ENCODE measurements at places on chromosomes 5 and 9.

DNA sequence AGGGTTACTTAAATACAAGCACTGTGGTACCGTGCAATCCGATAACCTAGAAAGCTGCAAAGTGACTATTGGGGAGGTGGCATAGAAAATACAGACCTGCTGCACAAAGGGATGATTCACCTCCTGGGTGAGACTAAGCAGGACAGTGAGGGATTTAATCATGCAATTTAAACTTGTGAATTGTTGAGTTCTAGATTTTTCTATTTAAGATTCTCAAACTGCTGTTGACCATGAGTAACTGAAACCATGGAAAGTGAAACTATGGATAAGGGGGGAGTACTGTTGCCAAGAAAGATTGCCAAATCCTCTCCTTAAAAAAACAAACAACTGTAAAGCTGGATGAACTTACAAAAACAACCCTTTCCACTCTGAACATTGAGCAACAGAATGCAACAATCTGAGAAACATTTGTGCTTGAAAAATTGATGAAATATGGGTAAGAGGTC, 61.5 kb upstream of the NUDT12 start:
- H3K4me3 ChIP-seq, result no peak overlapping the region
- H3K36me3 ChIP-seq, result no peaks in the 10 kb centered on the region
- DNase-seq, result no peak

DNA sequence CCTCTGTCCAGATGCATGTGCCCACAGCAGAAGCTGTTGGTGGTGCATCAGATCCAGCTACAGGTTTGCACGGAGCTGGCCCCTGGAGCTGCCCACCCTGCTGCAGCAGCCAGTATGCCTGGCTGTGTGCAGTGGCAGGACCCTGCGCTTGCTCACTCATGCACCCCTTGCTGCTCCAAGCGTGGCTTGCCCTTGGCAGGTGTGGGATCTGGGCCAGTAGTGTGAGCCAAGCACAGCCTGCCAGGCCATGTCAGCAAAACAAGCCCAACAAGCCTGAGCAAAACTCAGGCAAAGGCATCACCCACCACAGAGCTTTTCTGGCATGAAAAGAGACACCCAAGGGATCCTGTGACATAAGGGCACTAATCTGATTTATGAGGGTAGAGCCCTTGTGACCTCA, 18.3 kb upstream of the ECPAS start:
- no peak overlapping the region for H3K4me3 ChIP-seq
- H3K27me3 ChIP-seq, result peaks cover 3% of the 10 kb centered on the region
- DNase-seq, result no peak
- H3K36me3 ChIP-seq, result no peaks in the 10 kb centered on the region

GRCh38 chr5:151143645-151144044, 13.9 kb downstream of the ANXA6 start:
- DNase-seq, result no peak
- peaks cover 11% of the 10 kb centered on the region for H3K36me3 ChIP-seq
- H3K27me3 ChIP-seq, result no peaks in the 10 kb centered on the region
- no peak overlapping the region for H3K4me3 ChIP-seq
- no peak overlapping the region for H3K27ac ChIP-seq

DNA sequence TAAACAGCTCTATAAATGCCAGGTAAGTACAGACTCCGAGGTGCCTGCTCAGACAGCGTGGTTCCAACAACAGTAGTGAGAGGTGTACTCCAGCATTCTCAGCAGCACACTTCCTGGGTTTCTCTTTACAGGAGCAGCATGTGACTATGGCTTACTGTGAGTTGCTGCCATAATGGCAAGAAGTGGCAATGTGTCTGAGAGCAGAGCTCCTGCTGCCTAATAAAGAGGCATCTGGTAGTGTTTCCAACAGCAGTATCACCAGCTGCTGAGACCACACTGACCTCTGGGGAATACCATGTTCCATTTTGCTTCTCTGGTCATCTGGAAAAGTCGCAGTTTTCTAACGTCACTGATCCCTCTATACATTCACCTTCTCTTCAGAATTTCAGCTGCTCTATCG, 398.2 kb downstream of the SLCO4C1 start:
- H3K27me3 ChIP-seq, result no peaks in the 10 kb centered on the region
- DNase-seq, result no peak
- no peaks in the 10 kb centered on the region for H3K4me1 ChIP-seq
- H3K36me3 ChIP-seq, result no peaks in the 10 kb centered on the region
- H3K27ac ChIP-seq, result no peak overlapping the region

- H3K4me3 ChIP-seq, result no peak overlapping the region
- peaks cover 14% of the 10 kb centered on the region for H3K4me1 ChIP-seq
- DNase-seq, result no peak
- peaks cover 91% of the 10 kb centered on the region for H3K36me3 ChIP-seq
Observed at GRCh38 chr5:68279984-68280383, 64.4 kb downstream of the PIK3R1 start.

DNA sequence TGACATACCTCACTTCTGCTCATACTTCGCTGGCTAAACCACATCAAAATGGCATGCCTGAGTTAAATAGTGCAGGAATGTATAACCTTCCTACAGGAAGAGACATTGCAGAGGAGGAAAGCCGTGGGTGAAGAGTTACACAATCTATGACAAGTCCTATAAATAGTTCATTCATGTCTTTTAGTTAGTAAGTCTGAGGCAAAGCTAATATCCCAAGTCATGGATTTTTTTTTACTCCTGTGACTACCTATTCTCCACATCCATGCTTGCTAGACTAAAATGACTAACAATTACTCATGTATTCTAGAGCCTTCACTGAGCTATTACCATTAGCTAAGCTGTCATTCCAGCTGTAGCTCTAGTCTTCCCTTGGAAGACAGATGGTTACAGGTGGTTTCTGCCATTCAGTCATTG, 391.3 kb downstream of the NR2F1-AS1 start:
- H3K36me3 ChIP-seq, result no peaks in the 10 kb centered on the region
- H3K27ac ChIP-seq, result no peak overlapping the region
- DNase-seq, result no peak
- no peak overlapping the region for H3K4me3 ChIP-seq

- H3K36me3 ChIP-seq, result no peaks in the 10 kb centered on the region
- no peak overlapping the region for H3K4me3 ChIP-seq
- peaks cover 30% of the 10 kb centered on the region for H3K4me1 ChIP-seq
- DNase-seq, result no peak
- no peaks in the 10 kb centered on the region for H3K27me3 ChIP-seq
Observed at GRCh38 chr5:171523781-171524180, 104.3 kb downstream of the FGF18 start.

GRCh38 chr5:68418201-68418600, 202.6 kb downstream of the PIK3R1 start:
- H3K27me3 ChIP-seq, result no peaks in the 10 kb centered on the region
- H3K36me3 ChIP-seq, result no peaks in the 10 kb centered on the region
- DNase-seq, result no peak
- H3K4me1 ChIP-seq, result peaks cover 30% of the 10 kb centered on the region

- H3K4me3 ChIP-seq, result no peak overlapping the region
- no peaks in the 10 kb centered on the region for H3K27me3 ChIP-seq
- DNase-seq, result no peak
- no peaks in the 10 kb centered on the region for H3K36me3 ChIP-seq
- H3K27ac ChIP-seq, result no peak overlapping the region
Observed at GRCh38 chr5:157303667-157304327, 37.9 kb downstream of the CYFIP2 start.

DNA sequence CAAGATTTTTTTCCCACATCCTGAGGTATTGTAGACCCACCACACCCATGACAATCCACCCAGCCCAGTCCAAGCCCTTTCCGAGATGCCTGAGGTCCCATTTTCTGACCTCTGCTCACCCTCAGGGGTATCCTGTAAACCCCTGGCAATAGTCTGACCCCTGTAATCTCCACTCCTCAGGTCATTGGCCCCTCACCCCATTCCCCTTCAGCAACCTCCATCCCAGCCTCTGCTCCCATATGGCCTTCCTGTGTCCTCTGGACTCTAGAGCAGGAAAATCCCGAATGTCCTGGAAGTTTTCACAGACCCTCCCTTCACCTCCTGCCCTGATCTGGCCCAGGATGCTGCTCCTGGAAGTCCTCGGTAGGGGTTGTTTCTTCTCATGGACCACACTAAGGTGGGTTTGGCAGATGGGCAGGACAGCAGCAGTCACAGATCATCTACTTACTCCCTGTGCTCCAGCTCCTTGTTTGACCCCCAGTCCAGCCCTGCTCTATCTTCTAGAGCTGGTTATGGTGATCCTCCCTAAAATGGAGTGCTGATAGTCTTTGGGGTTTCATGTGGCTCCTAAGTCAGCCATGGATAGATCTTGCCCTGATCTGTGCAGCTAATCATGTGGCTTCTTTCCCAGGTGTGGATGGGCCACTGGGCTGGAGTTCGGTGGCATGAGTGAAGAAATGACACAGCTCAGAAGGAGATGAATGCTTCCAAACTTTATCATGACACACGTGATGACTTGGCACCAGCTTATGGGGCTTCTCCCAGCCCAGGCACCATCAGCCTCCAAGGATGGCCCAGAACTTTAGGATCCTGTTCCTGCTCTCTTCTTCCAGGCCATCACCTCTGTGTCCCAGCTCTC, 12.0 kb upstream of the ACSL6 start:
- no peak overlapping the region for H3K27ac ChIP-seq
- no peak overlapping the region for H3K4me3 ChIP-seq
- H3K4me1 ChIP-seq, result no peaks in the 10 kb centered on the region
- no peaks in the 10 kb centered on the region for H3K36me3 ChIP-seq
- peaks cover 9% of the 10 kb centered on the region for H3K27me3 ChIP-seq
- no peak for DNase-seq

- no peak overlapping the region for H3K27ac ChIP-seq
- no peak overlapping the region for H3K4me3 ChIP-seq
- DNase-seq, result no peak
- H3K27me3 ChIP-seq, result peaks cover 55% of the 10 kb centered on the region
Observed at GRCh38 chr5:573206-573605, 38.9 kb upstream of the CEP72 start.

GRCh38 chr5:53820119-53820801, 259.8 kb downstream of the NDUFS4 start:
- H3K4me3 ChIP-seq, result no peak overlapping the region
- no peak overlapping the region for H3K27ac ChIP-seq
- H3K4me1 ChIP-seq, result no peaks in the 10 kb centered on the region
- no peaks in the 10 kb centered on the region for H3K36me3 ChIP-seq

GRCh38 chr5:148739524-148739923, 85.2 kb upstream of the HTR4 start:
- no peak for DNase-seq
- no peaks in the 10 kb centered on the region for H3K27me3 ChIP-seq
- H3K36me3 ChIP-seq, result no peaks in the 10 kb centered on the region
- H3K27ac ChIP-seq, result no peak overlapping the region
- peaks cover 4% of the 10 kb centered on the region for H3K4me1 ChIP-seq
